ENCODE measurements at places on chromosomes 12 and 14.
A peak's percentile ranks its signal among the peaks of the same experiment; 100 is the strongest.

DNA sequence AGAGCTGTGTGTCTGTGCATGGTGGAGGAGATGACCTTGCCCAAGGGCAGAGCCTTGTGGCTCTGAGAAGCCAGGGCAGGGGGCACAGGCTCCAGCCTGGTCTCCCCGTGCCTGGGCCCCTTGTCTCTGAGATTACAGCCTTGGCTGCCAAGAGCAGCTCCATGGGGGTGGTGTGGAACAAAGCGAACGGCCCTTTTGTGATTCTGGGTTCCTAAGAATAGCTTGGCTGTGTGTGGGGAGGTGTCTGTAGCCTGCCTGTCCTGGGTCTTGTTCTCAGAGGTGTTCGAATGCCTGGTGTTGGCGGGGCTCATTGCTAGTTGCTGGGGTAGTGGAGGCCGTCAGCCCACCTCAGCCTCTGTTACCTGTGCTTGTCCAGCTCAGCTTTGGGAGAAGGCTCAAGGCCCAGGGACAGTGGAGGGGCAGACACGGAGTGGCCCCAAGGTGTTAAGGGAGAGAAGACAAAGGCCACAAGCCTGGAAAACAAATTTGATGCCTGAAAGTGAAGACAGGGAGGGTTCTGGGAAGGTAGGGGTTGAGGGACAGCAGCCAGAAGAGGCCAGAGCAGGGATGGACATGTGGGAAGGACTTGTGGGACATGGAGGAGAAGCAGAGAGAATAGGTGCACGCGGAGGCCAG, 7.4 kb upstream of the MYH7 start:
- DNase-seq = no peak

- DNase-seq = no peak
These were observed 14.0 kb downstream of the ULK1 start for GRCh38 chr12:131908092-131909080.

GRCh38 chr12:5771756-5772155, 173.3 kb downstream of the ANO2 start:
- DNase-seq = no peak

DNA sequence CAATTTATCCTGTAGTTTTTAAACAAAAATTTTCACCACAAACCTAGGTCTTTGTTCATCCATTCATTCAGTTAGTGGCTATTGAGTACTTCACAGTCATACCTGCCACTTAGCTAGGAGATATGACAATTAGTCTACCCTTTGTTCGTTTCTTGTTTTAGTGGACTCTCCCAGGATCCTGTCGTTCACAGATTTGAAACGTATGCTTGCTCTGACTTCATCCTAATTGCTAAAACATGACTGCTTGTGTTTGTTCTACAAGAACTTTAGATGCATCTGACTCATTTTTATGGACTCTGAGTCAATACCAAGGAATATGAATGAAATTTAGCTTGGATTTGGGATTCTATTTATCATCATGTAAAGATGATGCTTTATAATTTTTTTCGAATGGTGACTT, 69.5 kb downstream of the TBC1D30 start:
- no peak for DNase-seq

- no peak for DNase-seq
These were observed 68.5 kb upstream of the CAPRIN2 start for GRCh38 chr12:30823156-30823699.

- DNase-seq = no peak
These were observed 47.2 kb downstream of the ATL1 start for GRCh38 chr14:50607181-50607580.

DNA sequence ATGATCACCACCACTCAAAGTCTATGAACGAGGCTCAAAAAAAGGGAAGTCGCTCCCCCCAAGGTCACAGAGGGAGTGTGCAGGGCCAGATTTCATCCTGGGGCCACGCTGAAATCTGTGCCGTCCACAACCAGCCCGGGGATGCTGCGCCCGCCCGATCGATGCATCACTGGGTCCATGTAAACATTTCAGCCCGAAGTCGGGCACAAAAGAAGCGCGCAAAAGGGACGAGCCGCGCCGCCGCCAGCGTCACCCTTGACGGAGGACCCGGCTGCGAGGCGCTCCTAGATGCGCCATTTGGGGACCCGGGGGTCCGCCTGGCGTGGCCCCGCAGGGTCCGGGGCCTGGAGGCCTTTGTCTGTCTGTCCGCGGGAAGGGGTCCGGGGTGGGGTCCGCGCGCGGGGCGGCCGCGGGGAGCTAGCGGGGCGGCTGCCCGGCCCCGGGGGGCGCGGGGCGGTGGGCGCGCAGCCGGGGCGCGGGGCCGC, 503 bp downstream of the FBXO21 start:
- peak; percentile 47 for DNase-seq

DNA sequence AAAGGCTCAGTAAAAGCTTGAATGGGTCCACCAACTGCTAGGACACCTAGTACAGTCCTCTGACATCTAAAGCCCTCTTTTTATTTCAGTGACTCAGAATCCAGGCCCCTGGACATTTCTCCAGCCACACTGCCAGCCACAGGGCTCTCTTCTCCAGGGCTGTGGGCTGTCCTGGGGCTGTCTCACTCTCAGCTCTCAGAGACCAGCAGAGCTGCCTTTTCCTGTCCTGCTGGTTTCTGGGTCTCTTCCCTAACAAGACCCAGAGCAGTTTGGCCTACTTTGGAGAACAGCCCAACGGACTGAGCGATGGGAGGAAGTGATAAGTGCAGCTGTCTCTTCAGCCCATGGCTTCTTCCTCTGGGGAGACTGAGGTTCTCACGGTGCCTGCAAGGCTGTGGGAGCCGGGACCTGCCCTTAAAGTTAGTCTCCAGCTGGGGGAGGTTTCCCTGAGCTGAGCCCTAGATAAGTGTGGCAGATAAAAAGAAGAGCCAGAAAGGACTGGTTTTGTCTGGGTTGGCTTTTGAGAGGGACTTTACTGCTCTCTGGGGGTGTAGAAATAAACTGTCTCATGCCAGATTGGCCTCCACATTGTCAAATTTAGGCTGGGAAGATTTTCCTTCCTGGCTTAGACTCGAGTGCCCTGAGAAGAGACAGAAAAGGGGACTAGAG, 979.8 kb downstream of the VRK1 start:
- peak; percentile 97 for DNase-seq

Data from DND-41 (cell line).